ENCODE measurements at places on chromosomes 1 and 21.
A peak's percentile ranks its signal among the peaks of the same experiment; 100 is the strongest.

- peak; percentile 83 for DNase-seq
Measured at GRCh38 chr1:1318131-1318652, 6.3 kb downstream of the INTS11 start.

- no peak for DNase-seq
Measured at GRCh38 chr1:216200941-216201340, 222.3 kb downstream of the USH2A start.

DNA sequence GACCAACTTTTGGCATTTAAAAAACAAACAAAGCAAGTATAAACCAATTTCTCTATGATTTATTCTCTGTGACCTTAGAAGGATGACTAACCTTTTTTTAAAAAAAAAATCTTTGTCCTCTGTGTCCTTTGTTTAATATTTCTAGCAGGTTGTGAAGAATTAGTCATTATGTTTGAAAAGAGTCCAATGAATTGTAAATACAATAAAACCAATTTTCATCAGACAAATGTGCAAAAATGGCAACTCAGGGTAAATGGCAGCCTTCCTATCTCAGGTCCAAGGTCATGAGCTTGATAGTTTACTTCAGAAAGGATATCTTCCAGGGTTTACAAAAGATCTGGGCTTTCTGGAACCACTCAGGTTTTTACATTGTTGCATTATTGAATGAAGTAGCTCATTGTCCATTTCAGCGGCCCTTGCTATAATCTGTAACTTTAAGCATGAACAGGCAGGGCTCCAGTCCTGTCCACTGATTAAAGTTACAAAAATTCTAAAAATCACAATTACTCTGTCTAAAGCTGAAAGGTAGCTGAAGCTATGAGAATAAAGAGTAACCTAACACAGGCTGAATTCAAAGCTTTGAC, 11.7 kb upstream of the MAP3K21 start:
- DNase-seq = no peak

DNA sequence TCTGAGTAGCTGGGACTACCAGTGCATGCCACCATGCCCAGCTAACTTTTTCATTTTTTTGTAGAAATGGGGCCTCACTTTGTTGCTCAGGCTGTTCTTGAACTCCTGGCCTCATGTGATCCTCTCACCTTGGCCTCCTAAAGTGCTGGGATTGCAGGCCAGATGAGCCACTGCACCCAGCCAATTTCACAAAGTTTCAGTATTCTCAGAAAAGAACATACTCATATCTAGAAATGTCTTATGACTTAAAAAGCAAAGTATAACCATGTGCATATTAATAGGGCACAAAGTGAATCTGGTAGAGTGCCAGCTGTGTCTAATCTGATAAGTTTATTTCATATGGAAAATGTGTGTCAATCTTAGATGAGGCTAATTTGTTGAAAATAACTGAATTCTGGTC, 87.5 kb upstream of the CACYBP start:
- DNase-seq = no peak

All from fibroblast of skin of back (primary cell).